Stimulated activated CD4-positive, alpha-beta T cell treated with anti-CD3 and anti-CD28 coated beads, Interleukin-12 subunit alpha, Interleukin-12 subunit beta, amount 100 ng/mL, for 24 hours (primary cell): ENCODE measurements at places on chromosomes 3 and 15.

DNA sequence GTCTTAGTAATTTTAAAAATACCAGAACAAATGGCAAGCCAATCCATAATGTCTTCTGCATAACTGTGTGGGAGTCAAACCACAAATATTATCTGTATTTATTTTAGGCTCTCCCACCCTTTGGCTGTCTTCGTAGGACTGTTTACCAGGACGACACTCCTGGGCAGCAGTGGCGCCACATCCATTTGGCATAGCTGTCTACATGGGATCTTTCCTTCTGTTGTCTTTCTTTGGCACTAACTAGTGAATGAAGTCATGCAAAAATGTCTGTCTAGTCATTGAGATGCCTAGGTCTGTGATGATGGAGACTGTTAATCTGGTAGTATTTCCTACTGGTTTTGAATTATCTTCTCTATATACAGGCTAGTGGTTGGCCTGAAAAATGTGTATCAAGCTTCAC lies 54.0 kb upstream of the CHMP2B start:
- no peak for DNase-seq

DNA sequence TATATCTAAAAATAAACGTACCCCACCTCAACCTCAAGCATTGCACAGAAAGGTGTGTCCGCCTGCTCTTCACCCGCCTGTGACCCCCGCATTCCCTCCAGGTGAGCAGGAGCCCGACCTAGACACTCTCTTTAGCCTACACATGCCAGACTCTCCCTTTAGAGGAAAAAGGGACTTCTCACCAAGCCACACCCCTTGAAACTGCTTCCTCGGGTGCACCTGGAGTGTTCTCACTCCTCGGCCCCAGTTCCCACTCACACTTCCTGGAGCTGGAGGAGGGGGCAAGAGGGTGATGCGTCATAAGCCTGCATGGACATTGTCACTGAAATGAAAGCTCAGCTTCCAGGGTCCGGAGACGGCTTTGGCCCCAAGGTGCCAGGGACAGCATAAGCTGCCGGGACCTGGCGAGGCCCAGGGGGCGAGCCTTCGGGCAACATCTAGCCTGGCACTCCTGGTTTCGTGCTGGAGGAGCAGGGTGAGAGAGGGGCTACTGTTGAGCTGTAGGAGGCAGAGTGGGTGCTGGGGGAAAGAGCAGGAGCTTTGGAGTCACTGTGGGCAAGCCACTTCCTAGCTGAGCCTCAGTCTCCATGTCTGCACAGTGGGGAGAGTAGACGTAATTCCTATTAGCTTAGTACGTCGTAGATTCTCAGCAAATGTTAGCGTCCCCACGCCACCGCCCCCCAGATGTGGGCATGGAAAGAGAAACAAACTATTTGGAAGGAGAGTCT lies 9.8 kb upstream of the MUC4 start:
- no peak for DNase-seq

- no peak for DNase-seq
Measured at GRCh38 chr3:182028081-182028480, 316.4 kb downstream of the SOX2 start.

- no peak for DNase-seq
Measured at GRCh38 chr3:79491029-79491641, 276.7 kb downstream of the ROBO1 start.

DNA sequence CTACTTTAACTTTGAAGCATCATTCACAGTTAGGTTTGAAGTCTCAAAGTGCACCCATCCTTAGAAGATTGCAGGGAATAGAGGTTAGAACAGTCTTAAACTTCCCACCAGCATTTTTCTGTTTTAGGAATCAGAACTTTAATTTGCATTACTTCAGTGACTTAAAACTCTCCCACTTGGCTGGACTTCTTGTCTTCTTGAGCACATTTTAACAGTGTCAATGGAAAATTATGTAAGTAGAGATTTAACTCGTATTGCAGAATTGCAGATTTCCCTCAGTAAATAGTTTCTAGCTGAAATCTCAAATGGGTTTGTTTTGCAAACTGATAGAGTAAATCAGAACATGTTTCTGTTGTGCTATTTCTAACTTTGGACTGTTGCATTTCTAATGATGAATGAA lies 369.6 kb downstream of the OTOL1 start:
- no peak for DNase-seq

GRCh38 chr3:146189519-146190173 lies 28.7 kb upstream of the PLOD2 start:
- no peak for DNase-seq

DNA sequence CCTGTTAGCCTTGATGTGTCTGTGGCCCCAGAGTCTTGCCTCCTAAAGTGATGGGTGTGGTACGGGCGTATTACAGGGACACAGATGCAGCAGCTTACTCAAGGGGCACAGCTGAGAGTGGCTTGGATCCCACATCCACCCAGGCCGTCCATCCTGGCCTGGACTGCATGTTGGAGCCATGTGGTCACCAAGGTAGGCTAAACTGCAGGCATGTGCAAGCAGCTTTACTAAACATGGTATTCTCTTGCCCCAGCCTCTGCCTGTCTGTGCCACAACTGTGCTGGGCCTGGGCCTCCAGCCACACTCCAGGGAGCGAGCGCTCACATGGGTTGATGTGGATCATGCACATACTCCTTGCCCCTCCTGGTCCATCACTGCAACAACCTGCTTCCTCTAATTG lies 6.1 kb upstream of the GPR62 start:
- no peak for DNase-seq

GRCh38 chr15:65517866-65518207 lies 348 bp upstream of the DPP8 start:
- no peak for DNase-seq

DNA sequence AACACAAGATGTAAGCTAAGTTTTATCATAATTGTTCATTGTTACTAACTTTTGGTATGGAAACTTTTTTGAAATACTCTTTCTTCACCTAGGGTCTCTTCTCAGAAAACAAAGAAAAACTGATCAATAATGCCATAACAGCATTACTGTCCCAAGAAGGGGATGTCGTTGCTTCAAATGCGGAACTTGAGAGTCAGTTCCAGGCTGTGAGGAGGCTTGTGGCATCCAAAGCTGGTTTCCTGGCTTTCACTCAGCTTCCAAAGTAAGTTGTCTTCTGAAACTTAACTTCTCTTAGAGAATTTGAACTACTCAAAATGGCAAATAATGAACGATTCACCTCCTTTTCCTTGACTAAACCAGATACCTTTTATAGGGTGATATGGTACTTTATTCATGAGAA lies 39.3 kb downstream of the DNAJC13 start:
- DNase-seq, result no peak

GRCh38 chr3:111895071-111895470 lies 36.0 kb downstream of the PHLDB2 start:
- DNase-seq, result no peak

DNA sequence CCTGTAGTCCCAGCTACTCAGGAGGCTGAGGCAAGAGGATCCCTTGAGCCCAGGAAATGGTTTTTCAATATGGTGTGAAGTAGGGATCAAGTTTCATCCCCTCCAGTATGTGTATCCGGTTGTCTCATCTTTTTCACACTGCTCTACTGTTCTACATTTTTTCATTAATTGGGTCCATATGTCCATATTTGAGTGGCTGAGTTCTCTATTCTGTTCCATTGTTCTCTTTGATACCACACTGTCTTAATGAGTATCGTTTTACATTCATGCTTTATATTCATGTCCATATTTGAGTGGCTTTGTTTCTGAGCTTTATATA lies 81.6 kb upstream of the LRRFIP2 start:
- no peak for DNase-seq

DNA sequence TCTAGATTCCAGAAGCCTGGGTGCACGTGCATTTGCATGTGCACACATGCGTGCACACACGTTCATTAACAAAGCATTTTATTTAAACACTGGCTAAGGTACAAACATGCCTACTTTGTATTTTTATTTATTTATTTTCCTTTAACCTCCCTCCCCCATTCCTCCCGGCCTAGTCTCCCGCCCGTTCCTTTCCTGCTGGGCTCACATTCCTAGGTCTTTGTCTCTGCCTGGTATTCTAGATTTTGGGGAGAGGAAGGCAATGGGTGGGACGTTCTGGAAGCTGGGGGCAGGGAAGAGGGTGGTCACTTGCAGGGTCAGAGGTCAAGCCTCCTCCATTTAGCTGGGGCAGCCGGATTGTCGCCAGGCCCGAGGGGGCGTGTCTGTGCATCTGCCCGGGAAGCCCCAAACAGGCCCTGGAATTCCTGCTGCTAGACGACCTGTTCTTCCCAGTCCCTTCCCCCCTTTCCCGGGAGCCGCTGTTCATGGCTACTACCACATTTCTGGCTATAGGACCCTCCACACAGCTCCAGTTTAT lies 51.8 kb downstream of the TRIM71 start:
- DNase-seq, result no peak

DNA sequence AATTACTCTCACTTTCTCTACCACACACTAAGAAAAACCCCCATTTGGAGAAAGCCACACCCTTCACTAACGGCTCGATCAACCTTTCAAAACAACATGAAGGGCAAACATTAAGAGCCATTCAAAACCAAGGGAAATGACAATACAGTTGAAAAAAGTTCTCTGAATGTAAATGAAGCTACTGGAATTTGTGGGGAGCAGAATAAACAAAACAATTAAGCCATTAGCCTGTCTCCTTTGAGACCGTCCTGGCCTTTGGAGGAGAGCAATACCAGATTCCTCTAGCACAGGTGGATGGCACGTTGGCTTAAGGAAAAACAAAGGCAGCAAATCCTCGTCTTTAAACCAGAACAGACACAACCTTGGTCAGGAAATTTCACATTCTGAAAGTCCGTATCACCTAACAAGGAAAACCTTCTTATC lies 18.7 kb downstream of the MYO1E start:
- no peak for DNase-seq

DNA sequence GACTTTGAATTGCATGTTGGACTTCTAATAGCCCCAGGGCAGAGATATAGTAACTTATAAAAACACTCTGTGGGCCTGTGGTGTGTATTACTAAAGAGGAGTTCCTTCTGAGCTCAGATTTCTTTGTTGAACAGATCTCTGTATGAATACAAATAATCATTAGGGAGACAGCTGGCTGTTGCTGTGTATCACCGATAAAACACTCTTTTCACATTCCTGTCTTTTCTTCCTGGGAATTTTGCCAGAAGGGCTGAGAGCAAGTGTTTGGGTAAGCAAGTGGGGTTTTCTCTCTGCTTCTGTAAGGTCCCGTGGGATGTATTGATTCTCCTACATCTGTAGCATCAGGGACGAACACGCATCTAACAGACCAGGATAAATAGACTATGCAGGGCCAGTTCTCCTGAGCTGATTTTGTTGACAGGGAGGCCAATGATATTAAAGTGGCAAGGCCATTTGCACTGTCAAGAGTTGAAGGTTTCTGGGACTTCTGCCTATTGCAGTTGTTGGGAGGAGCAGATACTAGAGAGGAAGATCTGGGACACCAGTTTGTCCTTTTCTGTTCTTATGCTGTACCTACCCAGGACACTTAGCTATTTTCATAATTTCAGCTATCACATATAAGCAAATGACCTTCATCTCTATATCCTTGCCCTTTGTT lies 225.9 kb upstream of the CD96 start:
- no peak for DNase-seq

GRCh38 chr3:99625237-99625622 lies 13.2 kb upstream of the COL8A1 start:
- DNase-seq, result no peak
